ENCODE measurements at places on chromosomes 7 and 10.

DNA sequence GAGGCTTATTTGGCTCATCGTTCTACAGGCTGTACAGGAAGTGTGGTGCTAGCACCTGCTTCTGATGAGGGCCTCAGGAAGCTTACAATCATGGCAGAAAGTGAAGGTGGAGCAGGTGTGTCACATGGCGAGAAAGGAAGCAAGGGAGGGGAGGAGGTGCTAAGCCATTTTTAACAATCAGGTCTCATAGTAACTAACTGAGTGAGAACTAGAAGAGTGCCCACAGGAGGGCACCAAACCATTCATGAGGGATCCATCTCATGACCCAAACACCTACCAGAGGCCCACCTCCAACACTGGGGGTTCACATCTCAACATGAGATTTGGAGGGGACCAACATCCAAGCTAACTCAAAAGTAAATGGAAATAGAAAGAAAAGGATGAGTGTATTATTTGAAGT is 78.1 kb downstream of the CXCL12 start:
- DNase-seq = no peak

- DNase-seq = peak; percentile 46
Measured at GRCh38 chr10:988667-989545, 672 bp downstream of the GTPBP4 start.

DNA sequence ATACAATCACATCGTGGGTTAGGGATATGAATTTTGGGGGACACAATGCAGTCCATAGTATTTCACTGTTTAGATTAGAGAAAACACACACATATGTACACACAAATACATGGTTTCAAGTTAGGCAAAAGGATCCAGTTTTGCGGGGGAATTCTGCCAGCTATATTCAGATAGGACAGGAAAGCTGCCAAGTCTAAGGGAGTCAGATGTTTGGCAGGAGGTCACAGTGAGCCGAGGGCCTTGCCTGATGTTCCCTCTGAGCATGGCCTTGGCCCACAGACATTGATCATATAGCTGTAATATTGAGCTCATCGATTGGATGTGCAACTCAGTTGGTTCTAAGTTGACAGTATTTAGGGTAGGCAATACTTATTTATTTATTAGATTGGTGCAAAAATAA is 122.8 kb downstream of the ADRA2A start:
- DNase-seq = no peak

GRCh38 chr7:95095966-95096540 is 188.7 kb downstream of the PPP1R9A start:
- no peak for DNase-seq

DNA sequence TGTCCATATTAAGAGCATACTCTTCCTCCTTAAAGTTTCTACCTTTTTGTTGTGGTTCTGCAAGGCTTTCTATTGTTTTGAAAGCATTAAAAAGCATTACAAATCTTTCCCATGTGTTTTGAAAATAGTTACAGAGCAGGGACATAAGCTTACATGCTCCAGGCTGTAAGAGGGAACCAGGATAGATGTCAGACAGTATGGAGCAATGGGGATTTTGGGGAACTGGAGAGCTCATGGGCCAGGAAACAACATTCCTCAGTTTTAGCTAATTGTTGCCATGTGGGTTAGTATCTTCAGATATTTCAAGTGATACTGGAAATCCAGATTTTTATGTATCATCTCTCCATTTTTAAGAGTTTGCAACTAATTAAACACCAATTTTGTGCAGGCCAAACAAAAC is 3.5 kb downstream of the MDFIC start:
- DNase-seq = no peak

- DNase-seq = no peak
Measured at GRCh38 chr10:103506061-103506460, 12.6 kb downstream of the NEURL1 start.

DNA sequence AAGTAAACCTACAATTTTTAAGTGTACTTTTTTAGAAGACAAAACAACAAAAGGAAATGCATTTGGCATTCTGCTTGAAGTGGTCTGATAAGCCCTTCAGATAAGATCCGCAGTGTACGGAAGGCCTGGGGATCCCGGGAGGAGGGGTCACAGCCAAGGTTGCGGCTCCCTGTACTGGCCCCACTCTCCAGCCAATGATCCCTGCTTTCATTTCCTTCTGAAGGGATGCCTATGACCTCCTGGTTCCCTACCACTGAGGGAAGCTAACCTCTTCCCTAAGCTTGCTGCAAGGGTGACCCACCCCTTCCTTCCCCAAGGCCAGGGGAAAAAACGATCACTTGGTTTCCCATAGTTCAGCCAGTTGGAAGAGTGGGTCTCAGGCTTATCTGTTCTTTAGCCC is 5.3 kb downstream of the DENND2A start:
- DNase-seq = no peak

- no peak for DNase-seq
Measured at GRCh38 chr10:14150526-14150925, 180.2 kb downstream of the FRMD4A start.

GRCh38 chr10:91412354-91413087 is 2.4 kb downstream of the HECTD2 start:
- DNase-seq = no peak

- no peak for DNase-seq
Measured at GRCh38 chr10:87952612-87953011, 89.2 kb downstream of the PTEN start.

GRCh38 chr10:26969145-26969926 is 108.6 kb upstream of the ABI1 start:
- no peak for DNase-seq

- DNase-seq = no peak
Measured at GRCh38 chr10:129046065-129046681, 420.9 kb upstream of the MGMT start.

- DNase-seq = no peak
Measured at GRCh38 chr10:4588824-4589223, 237.2 kb upstream of the AKR1E2 start.

DNA sequence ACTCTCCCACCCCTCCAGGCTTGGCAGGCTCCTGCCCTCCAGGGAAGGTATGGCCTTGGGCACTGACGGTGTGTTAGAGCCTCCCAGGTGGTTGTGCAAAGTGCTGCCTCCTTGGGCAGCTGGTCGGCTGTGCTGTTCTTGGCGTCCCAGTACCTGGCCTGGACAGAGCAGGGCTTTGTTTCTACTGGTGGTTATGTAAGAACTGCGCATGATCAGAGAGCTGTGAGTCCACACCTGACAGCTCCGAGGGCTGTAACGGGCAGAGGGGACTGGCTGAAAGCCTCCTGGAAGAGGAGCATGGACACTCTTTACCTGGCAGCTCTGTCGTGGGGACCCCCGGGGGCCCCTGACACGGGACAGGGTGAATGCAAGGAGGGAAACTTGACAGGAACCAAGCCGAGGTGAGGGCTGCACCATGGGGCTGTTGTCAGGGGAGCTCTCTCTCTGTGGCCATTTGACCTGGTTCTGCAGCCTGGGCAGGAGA is 3.1 kb upstream of the SFRP5 start:
- no peak for DNase-seq

GRCh38 chr7:83148776-83149175 is 13.9 kb downstream of the PCLO start:
- DNase-seq = no peak

GRCh38 chr10:68043030-68043429 is 32.1 kb downstream of the HERC4 start:
- no peak for DNase-seq

GRCh38 chr7:132138817-132139216 is 437.5 kb downstream of the PLXNA4 start:
- DNase-seq = no peak

- no peak for DNase-seq
Measured at GRCh38 chr10:132118366-132118765, 52.6 kb downstream of the JAKMIP3 start.

- DNase-seq = no peak
Measured at GRCh38 chr10:87547734-87548311, 43.1 kb downstream of the MINPP1 start.

- no peak for DNase-seq
Measured at GRCh38 chr7:118218413-118219156, 5.9 kb upstream of the ANKRD7 start.

DNA sequence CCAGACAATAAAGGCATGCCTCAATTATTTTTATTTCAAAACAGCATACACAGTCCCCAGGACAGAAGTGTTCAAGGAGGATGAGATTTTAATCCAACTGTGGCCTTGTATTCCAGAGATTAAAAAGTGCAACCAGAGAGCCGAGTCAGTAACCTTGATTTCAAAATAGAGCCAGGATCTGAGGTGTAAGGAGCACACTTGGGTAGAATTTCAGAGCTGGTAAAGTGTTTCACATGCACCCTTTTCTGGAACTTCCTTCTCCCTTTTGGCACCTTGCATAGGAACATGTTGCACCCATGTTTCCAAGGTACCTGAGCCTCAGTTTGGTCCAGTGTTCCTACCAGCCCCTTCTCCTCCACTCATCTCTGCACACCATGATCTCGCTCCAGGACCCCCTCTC is 225.1 kb downstream of the TRIL start:
- no peak for DNase-seq

GRCh38 chr10:21499701-21500577 is 25.5 kb downstream of the SKIDA1 start:
- no peak for DNase-seq

DNA sequence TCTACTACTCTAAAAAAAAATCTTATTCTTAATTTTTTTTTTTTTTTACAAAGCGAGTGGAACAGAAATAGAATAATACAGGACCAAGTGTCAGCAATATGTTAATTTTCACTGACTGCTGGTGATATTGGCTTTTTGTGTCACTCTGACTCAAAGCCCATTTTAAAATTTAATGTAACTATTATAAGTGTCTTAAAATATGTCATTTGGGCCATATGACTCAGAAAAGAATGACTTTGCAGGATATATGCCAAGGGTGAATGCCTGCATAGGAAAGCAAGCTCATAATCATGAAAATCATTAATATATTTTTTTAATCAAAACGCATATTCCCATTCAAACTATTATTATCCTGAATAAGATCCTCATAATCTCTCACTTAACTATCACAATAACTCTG is 149.2 kb downstream of the GNAT3 start:
- DNase-seq = no peak

- DNase-seq = peak; percentile 62
Measured at GRCh38 chr10:69089638-69090599, 2.0 kb downstream of the SRGN start.

DNA sequence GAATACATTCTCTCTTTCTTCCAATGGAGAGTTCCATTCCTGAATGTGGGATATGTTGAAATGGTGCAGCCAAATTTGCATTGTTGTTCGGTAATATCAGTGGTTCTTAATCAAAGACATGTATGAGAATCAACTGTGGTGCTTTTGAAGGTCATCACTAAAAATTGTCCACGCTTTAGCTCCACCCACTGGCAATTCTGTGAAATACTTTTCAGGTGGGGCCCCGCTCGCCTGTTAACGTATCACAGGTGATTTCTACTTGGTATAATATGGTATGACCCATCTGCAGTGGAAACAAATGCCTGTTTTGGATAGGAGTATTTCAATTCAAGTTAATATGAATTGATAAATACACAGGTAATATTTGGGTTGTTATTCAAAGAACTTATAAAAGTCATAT is 178.4 kb downstream of the NSUN6 start:
- no peak for DNase-seq

DNA sequence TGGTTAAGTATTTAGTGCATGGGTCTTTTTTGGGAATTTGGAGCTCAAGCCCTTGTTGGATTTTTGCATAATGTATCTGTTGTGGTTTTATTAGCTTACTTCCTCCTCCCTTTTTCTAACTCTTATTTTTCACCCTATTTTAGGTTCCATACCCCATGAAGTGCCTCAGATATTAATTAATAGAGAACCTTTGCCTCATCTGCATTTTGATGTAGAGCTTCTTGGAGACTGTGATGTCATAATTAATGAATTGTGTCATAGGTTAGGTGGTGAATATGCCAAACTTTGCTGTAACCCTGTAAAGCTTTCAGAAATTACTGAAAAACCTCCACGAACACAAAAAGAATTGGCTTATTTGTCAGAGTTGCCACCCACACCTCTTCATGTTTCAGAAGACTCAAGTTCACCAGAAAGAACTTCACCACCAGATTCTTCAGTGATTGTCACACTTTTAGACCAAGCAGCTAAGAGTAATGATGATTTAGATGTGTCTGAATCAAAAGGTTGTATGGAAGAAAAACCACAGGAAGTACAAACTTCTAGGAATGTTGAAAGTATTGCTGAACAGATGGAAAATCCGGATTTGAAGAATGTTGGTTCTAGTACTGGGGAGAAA is 28.0 kb downstream of the SIRT1 start:
- no peak for DNase-seq

DNA sequence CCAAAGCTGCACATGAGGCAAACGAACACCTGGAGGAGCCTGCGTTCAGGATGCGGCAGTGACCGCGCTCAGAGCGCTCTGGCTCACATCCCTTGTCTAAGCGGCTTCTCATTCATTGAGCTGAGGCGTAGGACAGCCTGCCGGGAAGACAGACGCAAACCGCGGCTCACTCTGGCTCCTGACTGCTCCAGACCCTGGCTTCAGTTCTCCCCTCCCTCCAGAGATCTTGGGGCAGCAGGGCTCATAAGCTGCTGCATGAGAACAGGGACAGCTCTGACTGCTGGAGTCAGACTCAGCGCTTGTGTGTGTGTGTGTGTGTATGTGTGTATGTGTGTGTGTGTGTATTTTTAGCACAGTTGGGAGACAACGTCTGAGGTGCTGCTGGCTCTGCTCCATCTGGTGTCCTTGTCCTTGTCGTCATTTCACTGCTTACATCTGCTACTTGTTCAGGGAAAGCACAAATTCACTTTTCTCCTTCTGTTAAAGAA is 15.8 kb upstream of the LYZL2 start:
- DNase-seq = no peak

DNA sequence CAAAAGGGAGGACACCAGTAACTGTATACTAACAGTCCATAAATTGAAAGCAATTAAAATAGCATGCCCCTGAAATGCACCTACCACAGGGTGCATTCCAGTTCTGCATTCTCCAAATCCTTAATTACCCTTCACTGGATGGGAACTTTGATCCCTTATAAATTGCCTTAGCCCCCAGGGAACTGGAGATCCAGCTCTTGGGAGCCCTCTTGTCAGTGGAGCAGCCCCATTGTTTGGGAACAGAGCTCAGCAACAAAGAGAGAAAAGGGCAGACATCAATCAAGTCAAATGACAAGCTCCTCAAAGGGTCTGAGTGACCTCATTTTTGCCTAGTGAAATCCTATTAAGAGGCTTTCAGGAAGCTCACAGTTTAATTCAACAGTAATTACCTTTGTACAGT is 472.6 kb downstream of the XPNPEP1 start:
- no peak for DNase-seq

DNA sequence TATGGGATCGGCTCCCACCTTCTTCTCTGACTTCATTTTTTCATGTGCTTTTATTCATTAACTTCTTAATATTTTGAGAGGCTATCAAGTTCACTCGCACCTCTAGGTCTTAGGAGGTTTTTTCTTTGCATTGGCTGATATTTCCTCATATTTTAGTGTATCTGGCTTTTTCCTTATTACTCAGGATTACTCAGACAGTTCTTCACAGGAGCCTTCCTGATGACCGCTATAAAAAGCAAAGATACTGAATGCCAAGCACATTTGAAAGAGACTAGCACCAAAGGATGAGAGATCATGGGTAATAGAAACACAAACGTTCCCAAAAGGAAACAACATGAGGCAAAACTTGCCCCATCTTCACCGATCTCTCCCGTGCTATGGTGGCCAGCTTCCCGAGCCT is 409.2 kb upstream of the KLF6 start:
- DNase-seq = no peak

- DNase-seq = no peak
Measured at GRCh38 chr10:129199826-129200225, 267.2 kb upstream of the MGMT start.

- no peak for DNase-seq
Measured at GRCh38 chr7:30937416-30937815, 25.8 kb downstream of the AQP1 start.
